ENCODE measurements at places on chromosomes 1 and 21.

DNA sequence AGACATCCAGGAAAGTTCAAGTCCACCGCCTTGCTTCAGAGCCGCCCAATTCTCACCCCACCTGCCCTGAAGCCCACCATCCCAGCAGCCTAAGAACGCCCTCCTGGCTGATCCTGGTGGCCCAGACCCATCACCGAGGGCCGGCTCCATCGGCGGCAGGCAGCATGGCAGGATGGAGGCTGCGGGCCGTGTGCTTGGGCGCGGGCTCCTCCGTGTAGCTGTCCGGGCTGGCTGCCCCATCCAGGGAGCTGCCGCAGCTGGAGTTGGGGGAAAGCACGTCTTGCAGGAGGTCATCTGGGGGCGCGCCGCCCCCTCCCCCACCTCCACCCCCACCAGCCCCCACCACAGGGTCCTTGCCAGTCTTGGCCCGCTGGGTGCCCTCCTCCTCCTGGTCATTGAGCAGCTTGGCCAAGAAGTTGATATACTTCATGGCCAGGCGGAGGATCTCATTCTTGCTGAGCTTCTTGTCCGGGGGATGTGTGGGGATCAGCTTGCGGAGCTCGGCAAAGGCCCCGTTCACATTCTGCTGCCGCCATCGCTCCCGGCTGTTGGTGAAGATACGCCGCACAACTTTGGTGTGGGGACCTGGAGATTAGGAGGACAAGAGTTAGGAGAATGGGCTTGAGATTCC is 12.3 kb downstream of the TAL1 start:
- no peak for DNase-seq

DNA sequence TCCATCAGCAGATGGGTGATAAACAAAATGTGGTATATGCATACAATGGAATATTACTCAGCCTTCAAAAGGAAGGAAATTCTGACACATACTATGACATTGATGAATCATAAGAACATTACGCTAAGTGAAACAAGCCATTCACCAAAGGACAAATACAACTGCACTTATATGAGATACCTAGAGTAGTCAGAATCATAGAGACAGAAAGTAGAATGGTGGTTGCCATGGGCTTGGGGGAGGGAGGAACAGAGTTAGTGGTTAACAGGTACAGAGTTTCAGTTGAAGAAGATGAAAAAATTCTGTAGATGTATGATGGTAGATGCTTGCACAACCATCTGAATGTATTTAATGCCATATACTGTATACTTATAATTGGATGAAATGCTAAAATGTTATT is 39.1 kb upstream of the KCNK2 start:
- DNase-seq = no peak

DNA sequence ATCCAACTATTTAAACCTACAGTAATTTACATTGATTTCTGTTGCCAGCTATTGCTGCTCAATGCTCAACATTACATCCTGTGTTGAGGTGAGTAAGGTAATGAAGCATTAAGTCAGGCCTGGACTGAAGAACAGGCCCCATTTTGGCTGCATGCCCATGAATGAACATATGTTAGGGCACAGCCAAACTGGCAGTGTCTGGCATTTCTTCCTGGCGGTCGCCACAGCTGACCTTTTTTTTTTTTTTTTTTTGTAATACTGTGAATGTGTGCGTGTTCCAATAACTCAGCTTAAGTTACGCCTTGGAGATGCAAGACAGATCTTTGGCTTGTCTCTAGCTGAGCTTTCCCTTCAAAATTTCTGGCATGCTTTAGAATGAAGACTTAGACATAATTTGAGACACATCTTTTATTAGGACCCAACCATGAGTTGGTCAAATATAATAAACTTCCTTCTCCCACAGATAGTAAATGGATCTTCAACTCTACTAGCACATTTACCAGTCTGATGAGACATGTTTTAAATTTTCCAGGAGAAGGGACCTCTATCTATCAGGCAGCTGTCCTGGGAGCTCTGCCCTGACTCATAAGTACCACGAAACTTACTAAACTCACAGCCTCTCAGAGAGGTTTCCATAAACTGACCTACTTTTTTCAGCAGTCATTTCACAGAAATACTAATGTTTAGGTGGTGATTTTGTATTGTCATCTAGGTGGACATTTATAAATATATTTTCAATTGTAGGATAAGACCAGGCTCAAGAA is 341.1 kb upstream of the RUNX1 start:
- DNase-seq = no peak

DNA sequence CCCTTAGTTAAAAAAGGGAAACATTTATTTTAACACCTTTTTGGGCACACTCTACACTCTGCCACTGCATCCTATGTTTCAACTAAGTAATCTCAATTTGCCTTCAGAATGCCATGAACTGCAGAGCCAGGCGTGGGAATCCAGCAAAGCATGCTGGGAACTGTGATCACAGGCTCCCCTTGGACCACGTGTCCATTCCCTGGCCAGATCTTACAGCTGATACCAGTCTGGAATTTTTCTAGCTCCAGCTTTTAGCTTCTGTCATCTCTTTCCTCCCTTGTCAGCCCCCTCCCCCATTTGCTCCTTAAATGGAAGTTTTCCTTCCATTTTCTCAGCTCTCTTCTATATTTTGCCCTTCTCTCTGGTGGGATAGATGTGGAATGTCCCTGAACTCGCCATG is 29.4 kb downstream of the RCSD1 start:
- DNase-seq = no peak

DNA sequence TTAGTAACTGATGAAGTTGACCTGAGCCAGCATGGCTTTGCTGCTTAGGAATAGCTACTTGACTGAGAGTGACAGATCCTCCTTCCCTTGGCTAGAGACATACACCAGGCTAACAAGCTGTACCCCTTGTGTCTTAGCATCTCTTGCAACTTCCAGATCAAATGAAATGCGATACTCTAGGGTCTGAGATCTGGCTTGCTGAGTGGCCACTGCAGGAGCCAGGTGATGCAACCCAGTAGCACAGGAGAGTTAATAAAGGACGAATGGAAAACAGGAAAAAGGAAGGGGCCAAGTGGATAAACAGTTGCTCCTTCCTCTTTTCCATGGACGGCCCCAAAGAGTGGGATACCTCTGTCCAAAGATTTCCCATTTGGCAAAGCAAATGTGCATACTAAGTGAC is 38.2 kb downstream of the ASTN1 start:
- DNase-seq = no peak

DNA sequence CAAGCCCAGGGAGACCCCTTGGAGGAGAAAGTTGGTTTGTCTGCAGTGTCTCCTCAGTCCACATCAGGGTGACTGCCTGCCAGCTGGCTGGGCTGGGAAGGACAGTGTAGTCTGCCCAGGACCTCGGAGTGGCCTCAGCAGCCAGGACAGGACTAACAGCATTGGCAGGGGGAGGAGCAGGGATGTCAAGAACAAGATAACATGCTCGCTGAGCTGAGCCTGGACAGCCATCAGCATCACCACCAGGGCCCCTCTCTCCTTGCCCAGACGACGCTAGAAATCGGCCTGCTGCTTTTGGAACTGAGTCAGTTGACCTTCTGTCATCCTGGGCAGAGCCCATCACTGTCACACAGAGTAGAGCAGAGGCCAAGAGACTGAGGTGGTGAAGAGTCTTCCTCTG is 83.6 kb upstream of the CNTN2 start:
- no peak for DNase-seq

DNA sequence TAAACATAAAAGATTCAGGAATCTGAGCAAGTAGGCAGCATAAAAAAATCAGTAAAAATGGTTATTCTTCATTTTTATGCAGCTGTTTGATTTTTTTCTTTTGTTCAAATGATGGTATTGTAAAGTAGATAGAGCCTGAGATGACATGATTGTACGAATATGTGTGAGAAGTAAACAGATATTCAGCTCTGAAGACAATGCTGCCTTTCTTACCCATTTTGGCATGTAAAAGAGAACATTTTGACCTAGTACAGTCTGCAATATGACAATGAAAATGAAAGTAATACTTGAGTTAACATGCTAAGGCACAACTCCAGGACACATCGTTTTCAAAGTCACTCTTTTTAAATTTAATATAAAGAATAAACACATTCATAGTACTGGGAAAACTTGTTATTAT is 95.7 kb upstream of the NCAM2 start:
- no peak for DNase-seq

GRCh38 chr21:33543505-33544129 is 779 bp downstream of the SON start:
- no peak for DNase-seq

DNA sequence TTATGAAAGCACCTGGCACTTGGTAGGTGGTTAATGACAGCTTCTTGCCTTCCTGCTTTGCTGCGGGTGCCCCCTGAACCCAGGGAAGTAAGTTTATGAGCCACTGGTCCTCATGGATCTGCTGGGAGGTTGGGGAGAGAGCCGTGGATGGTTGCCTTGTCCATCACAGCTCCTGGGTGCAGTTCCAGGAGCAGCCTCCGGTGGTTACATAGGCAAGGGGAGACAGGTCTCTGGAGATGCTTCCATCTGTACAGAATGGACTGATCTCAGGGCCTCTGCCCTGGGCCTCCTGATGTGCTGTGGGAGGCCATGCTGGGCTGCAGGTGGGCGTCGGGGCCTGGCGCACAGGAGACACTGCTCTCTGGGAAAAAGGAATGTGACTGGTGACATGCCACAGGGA is 31.6 kb upstream of the ARHGEF10L start:
- no peak for DNase-seq

DNA sequence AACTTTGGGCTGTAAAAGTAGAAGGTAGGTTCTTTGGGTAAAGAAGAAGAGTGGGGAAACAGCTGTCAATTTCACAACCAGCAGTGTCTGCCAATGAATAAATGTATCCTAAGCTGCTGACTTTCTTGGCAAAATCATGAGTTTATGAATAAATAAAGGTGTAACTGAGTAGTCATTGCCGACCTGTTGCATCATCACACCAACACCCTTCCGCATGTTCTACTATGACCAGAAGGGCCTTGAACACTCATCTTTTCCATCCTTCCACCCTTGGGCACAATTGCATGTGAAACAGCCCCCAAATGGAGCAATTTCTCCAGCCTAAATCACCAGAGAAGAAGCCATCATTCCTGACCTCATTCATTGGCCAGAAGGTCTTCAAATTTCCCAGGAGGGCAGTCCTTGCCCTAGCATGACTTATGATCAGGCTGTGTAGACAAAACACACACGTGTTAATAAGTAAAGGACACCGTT is 31.2 kb upstream of the QSOX1 start:
- DNase-seq = no peak

- DNase-seq = no peak
Measured at GRCh38 chr1:87329526-87330056, 911 bp downstream of the LMO4 start.

GRCh38 chr1:159011751-159012150 is 2.0 kb downstream of the IFI16 start:
- no peak for DNase-seq

GRCh38 chr1:103283841-103284669 is 175.7 kb upstream of the COL11A1 start:
- no peak for DNase-seq

DNA sequence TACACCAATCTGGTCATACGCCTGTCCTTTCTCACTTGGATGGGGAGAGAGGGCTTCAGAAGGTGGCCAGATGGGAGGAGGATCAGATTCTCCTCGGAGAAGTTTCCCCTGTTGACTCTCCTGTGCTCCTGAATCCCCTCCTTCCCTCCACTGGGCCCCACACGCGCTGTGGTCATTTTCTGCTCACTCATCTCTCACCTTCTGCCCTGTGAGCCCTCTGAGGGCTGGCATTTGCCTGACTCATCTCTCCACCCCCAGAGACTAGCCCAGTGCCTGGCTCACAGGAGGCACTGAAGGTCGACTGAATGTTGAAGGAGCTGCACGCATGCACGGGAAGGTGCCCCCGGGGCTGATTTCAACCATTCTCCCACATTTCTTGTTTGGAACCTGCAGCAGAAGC is 14.2 kb downstream of the ABCA4 start:
- no peak for DNase-seq

DNA sequence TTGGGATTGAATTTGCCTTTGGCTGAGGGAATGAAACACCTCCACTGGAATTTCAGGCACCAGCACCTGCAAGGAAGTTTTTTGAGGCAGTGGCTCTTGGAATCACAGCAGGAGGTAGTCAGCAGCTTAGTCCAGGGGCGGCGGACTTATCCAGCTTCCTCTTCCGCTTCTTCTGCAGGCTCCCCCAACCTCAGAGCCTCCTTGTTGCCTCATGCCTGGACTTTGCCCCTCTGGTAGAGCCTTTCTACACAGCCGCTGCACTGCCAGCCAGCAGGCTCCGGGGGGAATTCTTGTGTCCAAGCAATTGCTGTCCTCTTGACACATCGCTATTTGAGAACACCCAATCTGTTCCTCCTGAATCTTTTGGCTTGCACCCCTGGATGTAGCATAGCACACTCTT is 4.4 kb upstream of the RHEX start:
- DNase-seq = no peak

DNA sequence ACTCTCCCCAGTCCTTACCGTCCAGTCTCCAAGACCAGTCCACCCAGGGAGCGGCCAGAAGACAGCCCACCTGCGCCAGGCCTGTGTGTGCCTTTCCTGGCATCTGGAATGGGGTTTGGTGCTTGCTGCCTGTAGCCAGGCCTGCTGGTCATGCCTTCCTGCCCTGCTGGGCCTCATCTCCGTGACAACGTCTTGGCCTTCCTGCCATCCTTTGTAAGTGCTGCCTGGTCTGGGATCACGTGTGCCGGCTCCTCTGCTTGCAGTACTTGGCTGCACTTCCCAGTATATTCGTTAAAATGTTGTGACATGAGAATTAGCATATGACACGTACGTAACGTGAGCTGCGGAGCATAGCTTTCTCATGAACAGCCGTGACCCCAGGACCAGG is 145.3 kb upstream of the COL6A1 start:
- peak; percentile 50 for DNase-seq

GRCh38 chr1:10734375-10734774 is 62.1 kb downstream of the CASZ1 start:
- no peak for DNase-seq

DNA sequence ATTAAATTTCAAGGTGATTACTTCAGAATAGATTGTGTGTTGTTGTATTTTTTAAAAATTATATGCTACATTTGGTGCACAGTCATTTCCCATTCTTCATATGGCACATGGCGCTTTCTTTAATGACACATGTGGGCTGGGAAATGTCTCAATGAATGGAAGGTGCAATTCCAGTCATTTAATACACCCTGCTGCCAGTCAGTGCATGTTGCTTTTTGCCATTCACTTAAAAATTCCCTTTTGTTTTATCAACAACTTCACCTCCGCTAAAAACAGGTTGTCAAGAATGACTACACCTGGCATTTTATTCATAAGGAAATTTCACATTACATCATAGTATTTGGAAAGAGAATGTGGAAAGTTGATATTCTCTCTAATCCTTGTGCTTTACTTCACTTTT is 716.4 kb upstream of the ADAMTS5 start:
- DNase-seq = no peak

- DNase-seq = peak; percentile 68
Measured at GRCh38 chr1:230140221-230141020, 73.4 kb downstream of the GALNT2 start.

- DNase-seq = no peak
Measured at GRCh38 chr1:14184454-14184853, 414.0 kb upstream of the KAZN start.

GRCh38 chr1:201941420-201942128 is 4.8 kb downstream of the LMOD1 start:
- DNase-seq = no peak

GRCh38 chr1:110713221-110713620 is 38.5 kb upstream of the KCNA3 start:
- DNase-seq = no peak

- no peak for DNase-seq
Measured at GRCh38 chr1:19036041-19036812, 79.8 kb upstream of the IFFO2 start.

- no peak for DNase-seq
Measured at GRCh38 chr1:109193653-109194590, 19.8 kb upstream of the SARS1 start.
